Vein endothelial cell (primary cell): ENCODE measurements at places on chromosomes 1 and 21. TPM values are rescaled to one million over a fixed set of nuclear protein-coding genes. Genes with fewer than 3 reads are reported as not detected.

The TUT4 gene
- total RNA-seq, result 22.5 and 30.3 TPM in 2 replicates

The FCRL1 gene
- not detected in 2 replicates for total RNA-seq

The FAAP20 gene
- total RNA-seq, result 16.7 and 18.2 TPM in 2 replicates

The OBSCN gene
- 2.9 and 3.6 TPM in 2 replicates for total RNA-seq

The CXADR gene
- 15.2 and 22.5 TPM in 2 replicates for total RNA-seq

The BRDT gene
- not detected in 2 replicates for total RNA-seq

The HEYL gene
- 0.38 TPM in 1 of 2 replicates, not detected in the other for total RNA-seq

The FNDC5 gene
- 0.33 and 0.48 TPM in 2 replicates for total RNA-seq

The PDZK1 gene
- total RNA-seq, result 0.29 and 0.33 TPM in 2 replicates

The NKAIN1 gene
- 0.10 TPM in 1 of 2 replicates, not detected in the other for total RNA-seq

The SMG5 gene
- total RNA-seq, result 72.8 and 73.3 TPM in 2 replicates

The SPATA17 gene
- total RNA-seq, result not detected in 2 replicates

The CAPZB gene
- 215 and 226 TPM in 2 replicates for total RNA-seq

The TRNAU1AP gene
- 28.9 and 37.6 TPM in 2 replicates for total RNA-seq

The COL16A1 gene
- total RNA-seq, result 0.65 and 0.86 TPM in 2 replicates

The MXRA8 gene
- 1.6 TPM in 2 replicates for total RNA-seq

The LINGO4 gene
- total RNA-seq, result not detected in 2 replicates

The VCAM1 gene
- total RNA-seq, result 10.1 and 15.0 TPM in 2 replicates

The PGLYRP4 gene
- not detected in 2 replicates for total RNA-seq

The KRTAP12-2 gene
- not detected in 2 replicates for total RNA-seq

The TNFAIP8L2 gene
- not detected in 2 replicates for total RNA-seq

The IL22RA1 gene
- not detected in 2 replicates for total RNA-seq
